Frontal cortex (tissue), 4 donors: ENCODE measurements at places on chromosomes 7 and 10. TPM values are rescaled to one million over a fixed set of nuclear protein-coding genes. Genes with fewer than 3 reads are reported as not detected.

The FGFR2 gene
- 34.2 TPM for total RNA-seq

The CDK14 gene
- total RNA-seq, result 77.9 TPM

The HTRA1 gene
- total RNA-seq, result 41.2 TPM

The MAT1A gene
- under 0.01 TPM for total RNA-seq

The AHCYL2 gene
- 15.9 TPM for total RNA-seq

The GIMAP4 gene
- total RNA-seq, result 9.0 TPM

The SLC26A4 gene
- 4.1 TPM for total RNA-seq

The OR2A5 gene
- total RNA-seq, result not detected

The LRIT1 gene
- total RNA-seq, result not detected

The MSS51 gene
- total RNA-seq, result 1.6 TPM

The WNT8B gene
- not detected for total RNA-seq

The PSPH gene
- total RNA-seq, result 28.9 TPM

The PNLIPRP3 gene
- total RNA-seq, result not detected

The SPDYE9 gene
- total RNA-seq, result under 0.01 TPM

The ACBD7 gene
- 10.6 TPM for total RNA-seq

The CHN2 gene
- total RNA-seq, result 96.6 TPM

The TACC2 gene
- 14.7 TPM for total RNA-seq
